SK-N-SH (cell line): ENCODE measurements at places on chromosomes 4 and X. TPM values are rescaled to one million over a fixed set of nuclear protein-coding genes. Genes with fewer than 3 reads are reported as not detected.

GUCY2F gene
- not detected in 2 replicates for polyA plus RNA-seq

CRMP1 gene
- polyA plus RNA-seq = 3.4 and 7.8 TPM in 2 replicates

ARHGEF38 gene
- 0.02 TPM in 1 of 2 replicates, not detected in the other for polyA plus RNA-seq

ENPEP gene
- polyA plus RNA-seq = 0.15 and 0.16 TPM in 2 replicates

ETNPPL gene
- not detected in 2 replicates for polyA plus RNA-seq

TLL1 gene
- polyA plus RNA-seq = 0.07 and 0.11 TPM in 2 replicates

HSD17B13 gene
- 0.05 and 0.13 TPM in 2 replicates for polyA plus RNA-seq

HPF1 gene
- polyA plus RNA-seq = 23.0 and 23.5 TPM in 2 replicates

TCEAL7 gene
- 20.2 and 26.0 TPM in 2 replicates for polyA plus RNA-seq

MSANTD1 gene
- 0.15 and 0.18 TPM in 2 replicates for polyA plus RNA-seq

DNA sequence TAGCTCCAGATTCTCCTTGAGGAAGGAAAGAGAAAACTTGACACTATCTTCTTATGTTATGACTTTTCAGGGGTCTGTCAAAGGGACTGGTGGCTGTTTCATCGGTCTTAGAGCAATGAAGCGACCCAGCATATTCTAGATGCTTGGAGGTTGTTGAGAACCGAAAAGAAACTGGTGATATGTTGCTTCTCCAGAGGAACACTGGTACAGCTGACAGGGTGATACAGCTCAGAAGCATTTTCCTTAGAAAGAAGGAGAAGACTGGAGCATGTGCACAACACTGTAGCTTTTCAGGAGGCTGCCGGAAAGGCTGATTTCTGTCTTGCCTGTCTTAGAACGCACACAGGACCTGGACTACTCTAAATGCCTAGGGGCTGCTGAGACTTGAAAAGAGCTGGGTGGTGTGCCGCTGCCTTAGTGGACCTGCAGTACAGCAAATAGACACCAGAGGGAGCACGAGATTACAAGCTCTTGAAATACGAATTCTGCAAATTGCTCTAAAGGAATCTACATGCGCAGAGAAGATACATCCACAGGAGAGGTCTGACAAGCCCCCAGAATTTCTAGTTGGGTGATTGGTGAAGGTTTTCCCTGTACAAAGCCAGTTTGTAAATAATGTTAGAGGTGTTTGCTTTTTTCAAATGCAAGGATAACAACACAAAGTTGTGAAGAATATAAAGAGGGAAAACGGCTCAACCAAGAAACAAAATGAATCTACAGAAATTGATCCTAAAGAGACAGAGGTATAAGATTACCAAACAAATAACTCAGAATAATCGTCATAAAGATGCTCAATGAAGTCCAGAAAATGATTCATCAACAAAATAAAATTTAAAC is 223.1 kb upstream of the DMD start:
- H3K36me3 ChIP-seq = no peaks in the 10 kb centered on the region
- no peaks in the 10 kb centered on the region for H3K4me1 ChIP-seq
- no peaks in the 10 kb centered on the region for H3K27me3 ChIP-seq
- no peak overlapping the region for H3K27ac ChIP-seq

DNA sequence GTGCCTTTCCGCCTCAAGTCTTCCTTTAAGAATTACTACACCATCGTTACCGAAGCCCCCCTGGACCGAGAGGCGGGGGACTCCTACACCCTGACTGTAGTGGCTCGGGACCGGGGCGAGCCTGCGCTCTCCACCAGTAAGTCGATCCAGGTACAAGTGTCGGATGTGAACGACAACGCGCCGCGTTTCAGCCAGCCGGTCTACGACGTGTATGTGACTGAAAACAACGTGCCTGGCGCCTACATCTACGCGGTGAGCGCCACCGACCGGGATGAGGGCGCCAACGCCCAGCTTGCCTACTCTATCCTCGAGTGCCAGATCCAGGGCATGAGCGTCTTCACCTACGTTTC is 2.2 kb downstream of the PCDH10 start:
- no peak overlapping the region for H3K4me3 ChIP-seq
- no peaks in the 10 kb centered on the region for H3K36me3 ChIP-seq

- H3K4me3 ChIP-seq = no peak overlapping the region
- no peaks in the 10 kb centered on the region for H3K36me3 ChIP-seq
- no peak for DNase-seq
- no peak overlapping the region for H3K27ac ChIP-seq
- no peaks in the 10 kb centered on the region for H3K4me1 ChIP-seq
These were observed 59.4 kb downstream of the MTHFD2L start for GRCh38 chr4:74217365-74217764.

- H3K4me3 ChIP-seq = no peak overlapping the region
- H3K36me3 ChIP-seq = no peaks in the 10 kb centered on the region
- H3K4me1 ChIP-seq = no peaks in the 10 kb centered on the region
- H3K27ac ChIP-seq = no peak overlapping the region
- no peaks in the 10 kb centered on the region for H3K27me3 ChIP-seq
- DNase-seq = no peak
These were observed 83.5 kb upstream of the GRPR start for GRCh38 chrX:16039834-16040233.

- H3K27ac ChIP-seq = no peak overlapping the region
- no peaks in the 10 kb centered on the region for H3K27me3 ChIP-seq
- no peak for DNase-seq
- no peak overlapping the region for H3K4me3 ChIP-seq
- peaks cover 6% of the 10 kb centered on the region; the same call in 1 of the 2 replicates for H3K4me1 ChIP-seq
These were observed 114.2 kb downstream of the SMIM20 start for GRCh38 chr4:26028133-26028792.

DNA sequence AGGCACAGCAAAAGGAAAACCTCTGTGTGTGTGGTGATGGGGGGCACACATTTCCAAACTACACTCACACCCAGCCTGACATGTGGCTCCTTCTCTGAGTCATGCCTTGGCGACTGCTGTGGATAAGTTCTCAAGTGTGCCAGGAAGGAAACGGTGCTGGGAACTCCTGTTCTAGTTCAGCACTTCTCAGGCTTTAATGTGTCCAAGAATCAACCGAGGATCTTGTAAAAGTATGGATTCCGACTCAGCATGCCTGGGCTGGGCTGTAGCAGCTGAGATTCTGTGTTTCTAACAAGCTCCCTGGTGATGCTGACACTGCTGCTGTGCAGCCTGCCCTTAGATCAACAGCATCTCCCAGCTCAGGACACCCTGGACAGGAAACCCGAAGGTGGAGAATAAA is 20.2 kb downstream of the CLNK start:
- no peak overlapping the region for H3K27ac ChIP-seq
- no peaks in the 10 kb centered on the region for H3K4me1 ChIP-seq
- no peak overlapping the region for H3K4me3 ChIP-seq
- DNase-seq = no peak

DNA sequence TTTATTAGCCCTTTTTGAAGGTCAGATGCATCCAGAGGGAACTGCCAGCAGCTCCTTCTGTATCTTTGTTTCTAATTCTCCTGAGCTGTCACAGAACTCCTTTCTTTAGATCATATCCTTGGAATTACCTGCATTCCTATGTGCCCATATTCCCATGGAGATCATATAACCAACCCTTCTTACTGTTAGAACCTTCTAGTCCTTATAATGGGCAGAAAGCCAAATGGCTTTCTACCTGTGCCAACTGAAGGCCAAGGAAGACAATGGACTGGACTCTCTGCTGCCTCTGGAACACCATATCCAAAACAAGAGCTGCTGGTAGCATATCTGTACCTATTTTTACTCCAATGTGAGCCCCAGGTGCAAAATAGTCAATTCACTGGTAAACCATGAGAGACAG is 60.7 kb downstream of the TBC1D9 start:
- H3K36me3 ChIP-seq = peaks cover 9% of the 10 kb centered on the region
- no peak overlapping the region for H3K27ac ChIP-seq
- no peak overlapping the region for H3K4me3 ChIP-seq
- H3K4me1 ChIP-seq = no peaks in the 10 kb centered on the region; the same call in 1 of the 2 replicates

- peak; percentile 10 for DNase-seq
- H3K4me3 ChIP-seq = no peak overlapping the region
- peaks cover 14% of the 10 kb centered on the region; the same call in 1 of the 2 replicates for H3K27me3 ChIP-seq
- H3K4me1 ChIP-seq = no peaks in the 10 kb centered on the region
These were observed 81.9 kb upstream of the QRFPR start for GRCh38 chr4:121462660-121463261.

DNA sequence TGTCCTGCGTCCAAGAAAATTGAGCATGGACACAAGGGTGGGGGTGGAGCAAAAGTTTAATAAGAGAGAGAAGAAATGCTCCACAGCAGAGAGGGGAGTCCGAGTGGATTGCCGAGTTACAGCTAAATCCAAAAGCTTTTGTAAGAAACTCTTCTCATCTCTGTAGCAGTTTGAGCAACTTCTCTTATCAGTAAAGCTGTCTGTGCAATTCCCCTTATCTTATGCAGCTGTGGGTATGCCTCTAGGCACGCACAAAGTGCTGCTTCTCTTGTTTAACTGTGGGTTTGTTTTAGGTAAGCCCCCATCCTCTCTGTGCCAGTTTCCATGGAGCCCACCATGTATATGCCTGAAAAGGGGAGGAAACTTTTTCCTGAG is 44.8 kb downstream of the HMGB2 start:
- H3K4me1 ChIP-seq = no peaks in the 10 kb centered on the region
- 0 out of 2 replicates have a peak, but pooled peaks cover 3% of the 10 kb centered on the region for H3K36me3 ChIP-seq
- H3K27ac ChIP-seq = no peak overlapping the region
- H3K4me3 ChIP-seq = no peak overlapping the region
- DNase-seq = no peak
- H3K27me3 ChIP-seq = no peaks in the 10 kb centered on the region

DNA sequence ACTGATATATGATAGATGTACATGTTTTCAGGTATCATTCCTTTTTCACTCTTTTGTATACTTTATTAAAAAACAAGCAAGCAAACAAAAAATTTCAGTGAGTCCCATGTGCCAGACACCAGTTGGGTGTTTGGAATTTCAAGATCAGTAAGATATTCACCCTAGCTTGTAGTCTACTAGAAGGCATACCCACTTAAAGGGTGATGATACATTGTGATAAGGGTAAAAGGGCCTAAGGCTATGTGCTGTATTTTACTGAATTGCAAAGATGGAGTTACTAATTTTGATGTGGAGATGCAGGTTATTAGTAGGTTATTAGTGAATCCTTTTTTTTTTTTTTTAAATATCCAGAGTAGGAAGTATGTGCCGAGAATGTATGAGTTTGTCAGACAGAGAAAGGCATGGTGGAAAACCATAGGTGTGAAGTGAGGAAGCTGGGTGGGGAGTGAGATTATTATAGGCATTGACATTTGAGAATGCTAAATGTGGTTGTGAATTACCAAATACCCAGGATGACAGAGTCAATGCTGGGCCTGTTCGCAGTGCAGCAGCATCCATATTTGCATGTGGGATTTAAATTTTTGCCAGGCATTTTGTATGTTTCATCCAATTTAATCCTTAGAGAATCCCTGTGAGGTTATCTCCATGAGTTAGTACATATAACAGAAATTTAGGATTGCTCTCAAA is 10.1 kb downstream of the STIM2 start:
- peak overlapping the region; percentile 9; the same call in 1 of the 2 replicates for H3K27ac ChIP-seq
- H3K4me1 ChIP-seq = peaks cover 9% of the 10 kb centered on the region; the same call in 1 of the 2 replicates
- DNase-seq = peak; percentile 20
- no peaks in the 10 kb centered on the region for H3K36me3 ChIP-seq
- H3K27me3 ChIP-seq = no peaks in the 10 kb centered on the region
- no peak overlapping the region for H3K4me3 ChIP-seq

- H3K36me3 ChIP-seq = no peaks in the 10 kb centered on the region
- H3K27me3 ChIP-seq = no peaks in the 10 kb centered on the region
- no peak overlapping the region for H3K27ac ChIP-seq
- no peak overlapping the region for H3K4me3 ChIP-seq
- DNase-seq = no peak
These were observed 825.6 kb downstream of the PCDH7 start for GRCh38 chr4:31545755-31546154.

DNA sequence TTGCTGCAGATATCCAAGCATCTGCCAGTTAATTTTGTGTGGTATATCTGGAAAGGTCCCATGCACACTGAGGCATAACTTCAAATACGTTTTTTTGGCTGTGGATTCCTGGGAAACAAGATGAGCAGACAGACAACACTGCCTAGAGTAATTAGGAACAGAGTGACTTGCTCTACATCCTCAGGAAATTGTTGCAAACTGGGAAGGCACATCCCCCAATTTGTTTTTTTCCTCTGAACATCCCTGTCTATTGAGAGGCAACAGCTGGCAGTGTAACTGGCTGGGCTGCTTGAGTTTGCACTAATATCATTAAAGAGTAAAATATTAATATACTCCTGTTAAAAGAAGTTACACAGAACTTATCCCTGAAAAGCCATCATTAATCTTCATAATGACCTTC is 207.7 kb upstream of the SLIT2 start:
- DNase-seq = no peak
- peak overlapping the region; percentile 68; the same call in 1 of the 2 replicates for H3K27ac ChIP-seq
- peaks cover 22% of the 10 kb centered on the region; the same call in 1 of the 2 replicates for H3K4me1 ChIP-seq
- H3K36me3 ChIP-seq = no peaks in the 10 kb centered on the region

DNA sequence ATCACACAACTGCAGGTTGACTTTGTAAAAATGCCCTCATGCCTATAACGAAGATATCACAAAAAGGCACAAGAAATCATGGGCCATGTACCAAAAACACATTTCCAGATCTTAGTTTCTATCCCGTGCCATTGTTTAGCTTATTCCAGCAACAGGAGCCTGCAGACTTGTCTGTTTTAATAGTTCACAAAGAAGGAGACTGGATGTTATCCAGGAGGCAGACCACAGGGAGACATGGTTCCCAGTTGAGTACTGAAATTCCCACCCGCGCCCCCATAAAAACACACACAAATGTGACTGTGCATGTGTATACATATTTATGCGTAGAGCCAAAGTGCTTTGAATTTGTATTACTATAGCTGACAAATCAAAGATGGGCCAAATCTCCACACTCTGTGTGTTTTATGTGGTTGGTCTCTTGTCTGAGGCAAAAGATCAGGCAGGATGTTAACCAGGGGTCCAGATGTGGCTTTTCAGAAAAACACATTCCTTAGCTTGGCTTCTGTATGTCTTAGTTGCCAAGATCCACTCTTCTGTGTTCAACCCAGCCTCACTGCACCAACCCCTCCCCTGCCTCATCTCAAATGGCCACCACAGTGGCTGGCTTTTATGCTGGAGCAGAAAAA is 469.2 kb upstream of the DIPK2B start:
- peak overlapping the region; percentile 55; the same call in 1 of the 2 replicates for H3K27ac ChIP-seq
- H3K4me3 ChIP-seq = no peak overlapping the region
- DNase-seq = no peak
- H3K4me1 ChIP-seq = no peaks in the 10 kb centered on the region; the same call in 1 of the 2 replicates

DNA sequence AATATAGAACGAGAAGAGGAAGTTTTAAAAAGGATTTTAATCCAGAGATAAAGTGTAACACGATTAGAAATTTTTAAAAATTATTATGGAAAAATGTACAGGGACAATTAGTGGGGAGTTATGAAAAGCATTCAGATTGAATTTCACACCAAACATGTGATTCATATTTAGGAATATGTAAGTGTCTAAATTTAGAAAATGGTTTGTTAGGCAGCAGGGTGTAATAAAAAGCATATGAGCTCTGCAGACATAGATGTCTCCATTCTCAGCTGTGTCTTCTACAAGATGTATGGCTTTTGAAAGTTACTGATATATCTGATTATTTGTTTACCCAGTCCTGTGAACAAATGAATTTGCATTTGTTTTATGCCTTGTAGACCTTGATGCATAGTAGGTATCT is 638.9 kb upstream of the AGA start:
- H3K4me1 ChIP-seq = no peaks in the 10 kb centered on the region
- H3K27ac ChIP-seq = no peak overlapping the region
- no peak for DNase-seq
- H3K4me3 ChIP-seq = no peak overlapping the region

GRCh38 chr4:124564121-124564520 is 148.4 kb downstream of the ANKRD50 start:
- DNase-seq = no peak
- H3K4me3 ChIP-seq = no peak overlapping the region
- H3K27ac ChIP-seq = no peak overlapping the region
- peaks cover 6% of the 10 kb centered on the region for H3K36me3 ChIP-seq
